ENCODE measurements at places on chromosomes 12 and 14.

- no peak for DNase-seq
Observed at GRCh38 chr12:132720606-132721345, 10.1 kb downstream of the PGAM5 start.

DNA sequence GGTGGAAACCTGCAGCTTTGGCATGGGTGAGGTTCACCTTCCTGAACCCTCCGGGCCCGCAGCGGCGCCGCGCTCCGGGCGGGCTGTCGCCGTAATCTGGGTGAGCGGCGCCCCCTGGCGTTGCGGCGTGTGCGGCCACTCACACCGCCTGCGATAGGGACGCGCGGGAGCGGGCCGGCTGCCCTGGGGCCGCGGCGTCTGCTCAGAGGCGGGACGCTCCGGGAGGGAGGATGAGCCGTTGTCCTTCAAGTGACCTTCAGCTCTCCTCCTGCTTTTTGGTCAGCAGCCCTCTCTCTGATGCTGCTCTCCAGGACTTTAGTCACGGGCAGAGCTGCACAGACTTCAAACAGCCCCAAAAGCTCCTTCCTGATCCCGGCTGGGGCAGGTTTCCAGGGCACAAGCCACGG is 211.7 kb upstream of the FKBP4 start:
- DNase-seq: peak; percentile 37

GRCh38 chr12:80373666-80374065 is 70.4 kb upstream of the PTPRQ start:
- no peak for DNase-seq

DNA sequence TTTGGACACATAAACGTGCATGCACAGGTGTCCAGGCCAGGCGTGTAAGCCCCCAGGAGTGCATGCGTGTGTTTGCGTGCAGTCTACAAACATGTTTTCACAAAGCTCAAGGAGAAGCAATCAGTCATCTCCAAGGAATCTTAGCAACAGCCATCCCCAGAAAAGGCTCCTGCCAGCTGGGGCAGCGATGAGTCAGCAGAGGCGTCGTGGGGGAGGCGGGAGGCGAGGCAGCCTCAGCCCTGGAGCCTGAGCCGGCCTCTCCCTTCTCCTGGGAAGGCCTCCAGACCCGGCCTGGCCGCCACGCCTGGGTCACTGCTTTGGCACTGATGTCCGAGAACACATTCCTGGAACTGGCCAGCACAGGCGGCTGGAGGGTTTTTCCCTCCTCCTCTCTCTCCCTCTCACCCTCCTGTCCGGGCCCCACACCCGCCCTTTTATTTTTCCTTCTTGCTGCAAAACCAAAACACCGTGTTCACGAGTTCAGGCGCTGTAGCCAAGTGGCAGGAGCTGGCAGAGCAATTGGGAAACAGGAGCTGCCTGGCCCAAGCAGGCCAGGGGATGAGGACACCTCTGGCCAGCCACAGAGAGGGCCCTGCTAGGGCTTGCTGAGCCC is 92.7 kb downstream of the LRRC74A start:
- peak; percentile 49 for DNase-seq

- no peak for DNase-seq
Observed at GRCh38 chr14:53452005-53452673, 299.0 kb upstream of the DDHD1 start.

- DNase-seq: no peak
Observed at GRCh38 chr12:93609281-93610192, 37.1 kb downstream of the SOCS2 start.

DNA sequence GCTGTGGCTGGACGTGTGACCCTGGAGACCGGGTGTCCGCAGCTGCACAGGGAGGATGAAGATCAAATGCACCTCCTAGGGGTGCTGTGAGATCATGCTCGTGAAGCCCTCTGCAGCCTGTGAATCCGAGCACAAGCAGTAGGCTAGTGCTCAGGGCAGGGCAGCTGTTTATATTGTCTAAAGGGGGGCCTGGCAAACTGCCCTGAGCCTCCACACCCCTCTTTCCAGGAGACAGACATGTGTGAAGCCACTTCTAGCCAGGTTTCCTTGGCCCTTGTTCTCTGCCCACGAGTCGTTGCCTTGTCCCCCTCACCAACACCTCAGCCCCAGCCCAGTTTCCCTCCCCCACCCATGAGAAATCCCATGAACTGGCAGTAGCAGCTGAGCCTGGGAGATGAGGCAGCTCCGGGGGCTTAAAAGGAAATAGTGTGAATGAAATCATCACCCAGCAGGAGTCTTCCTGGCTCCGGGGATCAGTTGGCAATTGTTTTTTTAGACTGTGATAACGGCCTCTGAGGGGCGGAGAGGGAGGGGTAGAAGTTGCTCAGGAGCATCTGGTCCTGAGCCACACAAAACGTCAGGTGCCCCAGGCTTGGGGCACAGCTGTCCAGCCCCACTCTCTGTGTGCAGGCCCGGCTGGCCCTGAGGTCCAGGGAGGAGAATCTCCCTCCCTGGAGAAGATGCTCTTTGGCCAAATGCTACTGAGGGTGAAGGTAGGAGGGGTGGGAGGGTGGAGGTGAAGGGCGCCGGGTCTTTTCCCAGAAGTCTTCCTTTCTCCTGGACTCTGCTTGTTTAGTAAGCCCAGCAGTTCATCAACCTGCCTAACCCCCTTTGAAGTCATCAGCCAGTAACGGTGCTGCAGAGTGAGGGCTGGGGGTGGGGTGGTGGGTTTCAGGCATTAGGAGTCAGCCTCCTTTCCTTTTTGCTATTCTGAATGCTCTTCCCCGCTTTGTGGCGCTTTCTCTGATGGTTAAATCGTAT is 4.0 kb downstream of the FGF6 start:
- peak; percentile 61 for DNase-seq

- DNase-seq: no peak
Observed at GRCh38 chr14:100165376-100165775, 5.9 kb upstream of the DEGS2 start.

DNA sequence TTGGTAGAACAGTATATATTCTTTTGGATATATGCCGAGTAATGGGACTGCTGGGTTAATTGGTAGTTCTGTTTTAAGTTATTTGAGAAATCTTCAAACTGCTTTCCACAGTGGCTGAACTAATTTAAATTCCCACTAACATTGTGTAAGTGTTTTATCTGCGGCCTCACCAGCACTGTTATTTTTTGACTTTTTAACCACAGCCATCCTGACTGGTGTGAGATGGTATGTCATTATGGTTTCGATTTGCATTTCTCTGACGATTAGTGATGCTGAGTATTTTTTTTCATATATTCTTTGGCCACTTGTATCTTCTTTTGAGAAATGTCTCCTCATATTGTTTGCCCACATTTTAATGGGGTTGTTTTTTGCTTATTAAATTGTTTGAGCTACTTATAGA is 357.4 kb downstream of the C12orf50 start:
- DNase-seq: no peak

DNA sequence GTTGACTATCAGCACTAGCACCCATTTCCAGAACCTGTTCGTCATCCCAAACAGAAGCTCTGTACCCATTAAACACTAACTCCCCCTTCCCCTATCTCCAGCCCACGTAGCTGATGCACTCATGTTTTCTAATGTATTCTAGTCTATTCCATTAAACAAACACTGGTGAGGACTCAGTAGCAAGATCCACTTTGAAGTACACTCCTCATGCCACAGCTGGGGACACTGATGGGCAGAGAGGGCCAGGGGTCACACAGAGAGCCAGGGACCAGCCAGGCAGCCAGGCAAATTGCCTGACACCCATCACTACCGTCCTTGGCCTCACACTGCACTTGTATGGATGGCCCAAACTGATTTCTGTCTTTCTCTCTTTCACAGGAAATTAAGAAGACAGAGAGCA is 269.9 kb upstream of the DIO3 start:
- DNase-seq: no peak

DNA sequence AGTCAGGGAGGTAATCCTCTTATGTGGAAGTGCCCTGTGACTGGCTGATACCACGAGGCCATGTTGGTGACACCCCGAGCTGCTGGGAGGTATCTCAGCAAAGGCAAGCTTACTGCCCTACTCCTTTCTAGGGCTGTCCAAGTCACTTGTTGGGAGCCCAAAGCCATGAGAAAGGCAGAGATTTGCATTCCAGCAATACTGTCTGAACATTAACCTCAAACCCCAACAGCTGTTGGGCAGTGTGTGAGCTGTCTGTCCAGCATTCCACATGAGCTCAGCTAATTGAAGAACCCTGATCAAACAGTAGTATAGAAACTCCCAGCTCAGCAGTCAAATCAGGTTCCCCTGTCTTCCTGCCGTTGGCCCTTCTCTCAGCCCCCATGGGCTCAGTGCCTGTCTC is 9.2 kb downstream of the ABHD4 start:
- no peak for DNase-seq

DNA sequence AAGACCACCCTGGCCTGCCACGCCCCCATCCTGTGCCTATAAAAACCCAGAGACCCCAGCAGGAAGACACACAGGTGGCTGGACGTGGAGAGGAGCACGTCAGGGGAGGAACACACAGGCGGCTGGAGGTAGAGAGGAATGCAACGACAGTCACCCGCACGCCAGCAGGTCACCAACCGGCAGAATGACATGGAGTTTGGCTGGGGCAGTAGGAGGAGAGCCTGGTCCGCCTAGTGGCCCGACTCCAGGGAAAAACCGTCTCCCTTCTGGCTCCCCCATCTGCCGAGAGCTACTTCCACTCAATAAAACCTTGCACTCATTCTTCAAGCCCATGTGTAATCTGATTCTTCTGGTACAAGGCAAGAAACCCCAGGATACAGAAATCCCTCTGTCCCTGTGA is 62.7 kb upstream of the KCNH3 start:
- no peak for DNase-seq

DNA sequence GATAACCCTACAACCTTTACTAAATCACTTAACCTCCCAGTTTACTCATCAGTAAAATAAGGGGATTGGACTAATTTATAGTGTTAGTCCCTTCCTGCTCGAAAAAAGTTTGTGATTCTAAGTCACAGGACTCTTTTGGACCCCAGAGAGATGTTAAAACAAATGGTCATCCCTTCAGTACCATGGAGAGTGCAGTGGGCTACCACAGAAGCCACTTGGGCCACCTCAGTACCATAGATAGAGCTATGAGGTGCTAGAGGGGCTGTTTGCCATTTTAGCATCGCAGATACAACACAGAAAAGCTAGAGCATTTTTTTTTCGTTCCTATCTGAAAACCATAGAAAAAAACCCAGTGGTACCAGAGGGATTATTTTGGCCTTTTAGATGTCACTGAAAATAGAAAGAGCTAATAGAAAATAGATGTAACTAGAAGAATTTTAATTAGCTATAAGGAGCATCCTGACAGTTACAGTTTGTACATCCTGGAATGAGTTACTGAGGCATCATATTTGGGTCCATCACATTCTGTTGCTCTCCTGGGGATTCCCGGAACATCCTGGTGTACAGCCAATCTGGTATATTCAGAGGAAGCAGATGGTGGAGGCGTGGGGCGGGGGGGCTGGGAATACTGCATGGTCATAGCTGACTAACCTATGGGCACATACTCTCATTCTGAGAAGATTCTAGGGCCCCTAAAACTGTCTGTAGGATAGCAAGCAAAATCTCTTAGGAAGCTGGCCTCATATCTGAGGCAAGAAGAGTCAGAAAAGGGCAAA is 2.8 kb downstream of the ZNF219 start:
- no peak for DNase-seq

GRCh38 chr14:89700801-89701200 is 253.7 kb downstream of the EFCAB11 start:
- DNase-seq: no peak

DNA sequence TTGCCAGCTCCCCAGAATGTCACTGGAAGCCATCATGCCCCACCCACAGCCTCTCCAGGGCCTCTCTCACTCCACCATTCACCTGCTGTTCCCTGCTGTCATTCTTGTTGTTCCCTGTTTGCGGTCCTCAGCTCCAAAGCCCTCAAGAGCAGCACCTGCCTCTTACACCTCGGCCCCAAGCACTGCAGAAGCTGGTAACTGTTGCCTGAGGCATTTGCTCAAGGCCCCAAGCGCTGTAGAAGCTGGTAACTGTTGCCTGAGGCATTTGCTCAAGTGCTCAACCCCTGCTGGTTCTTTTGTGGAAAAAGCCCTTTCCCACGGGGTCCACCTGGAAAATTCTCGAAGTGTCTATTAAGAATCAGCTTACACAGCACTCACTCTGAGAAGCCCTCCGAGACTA is 78.0 kb downstream of the ARL6IP4 start:
- no peak for DNase-seq

- DNase-seq: no peak
Observed at GRCh38 chr14:61766151-61766550, 3.9 kb downstream of the SNAPC1 start.
